Stimulated activated naive B cell treated with anti-CD40 and anti-IgM and Interleukin-4, amounts not matched to agents 10 μg/mL and 1 μg/mL and 100 μg/mL, for 72 hours (primary cell): ENCODE measurements at places on chromosomes 5 and 9.

- DNase-seq, result no peak
Measured at GRCh38 chr5:1523480-1523792, 324 bp downstream of the LPCAT1 start.

- no peak for DNase-seq
Measured at GRCh38 chr9:92934321-92934720, 13.0 kb upstream of the FGD3 start.

DNA sequence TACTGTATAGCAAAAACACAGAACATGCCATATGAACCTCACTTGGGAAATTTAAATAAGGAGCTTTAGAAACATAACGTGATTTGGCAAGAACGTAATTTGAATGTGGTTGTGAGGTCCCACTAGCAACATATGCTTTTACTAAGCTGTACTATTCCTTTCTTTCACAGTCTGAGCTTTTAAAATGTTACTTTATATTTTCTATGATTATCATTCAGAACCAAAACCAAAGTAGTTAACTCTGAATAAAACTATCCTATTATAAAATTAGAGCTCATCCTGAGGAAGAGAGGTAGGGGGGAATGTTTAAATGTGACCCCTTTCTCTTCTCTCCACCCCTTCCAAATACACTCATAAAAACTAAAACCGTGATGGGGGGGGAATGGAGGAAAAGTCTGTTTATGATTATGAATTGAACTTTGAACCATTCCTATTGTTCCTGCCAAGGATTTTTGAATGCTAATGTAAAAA lies 435.7 kb downstream of the NFIB start:
- DNase-seq, result no peak

DNA sequence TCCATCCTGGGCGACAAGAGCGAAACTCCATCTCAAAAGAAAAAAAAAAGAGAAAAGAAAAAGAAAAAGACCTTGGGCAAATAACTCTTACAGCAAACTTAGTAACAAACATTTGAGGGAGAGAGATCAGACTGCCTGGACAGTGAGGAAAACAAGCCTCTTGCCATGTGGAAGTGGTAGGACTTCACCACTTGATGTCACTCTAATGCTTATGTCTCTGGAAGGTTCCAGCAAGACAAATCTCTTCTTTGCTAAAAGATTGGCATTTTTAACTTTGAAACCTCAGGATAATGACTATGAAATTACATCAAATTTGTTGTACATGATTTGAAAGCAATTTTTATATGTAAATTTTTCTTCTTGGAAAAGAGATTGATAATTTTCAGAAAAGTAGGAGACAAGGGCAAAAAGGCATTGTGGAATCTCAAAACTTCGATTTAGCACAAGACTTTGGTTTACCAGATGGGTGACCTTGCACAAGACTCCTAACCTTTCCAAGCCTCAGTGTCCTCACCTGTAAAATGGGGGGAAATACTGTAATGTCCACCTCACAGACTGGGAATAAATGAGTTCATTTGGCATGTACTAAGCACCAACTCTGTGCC lies 5.4 kb downstream of the ACTL7B start:
- no peak for DNase-seq

GRCh38 chr9:124423591-124423990 lies 8.3 kb upstream of the PSMB7 start:
- no peak for DNase-seq

GRCh38 chr9:130073373-130073772 lies 19.7 kb downstream of the GPR107 start:
- DNase-seq, result no peak

DNA sequence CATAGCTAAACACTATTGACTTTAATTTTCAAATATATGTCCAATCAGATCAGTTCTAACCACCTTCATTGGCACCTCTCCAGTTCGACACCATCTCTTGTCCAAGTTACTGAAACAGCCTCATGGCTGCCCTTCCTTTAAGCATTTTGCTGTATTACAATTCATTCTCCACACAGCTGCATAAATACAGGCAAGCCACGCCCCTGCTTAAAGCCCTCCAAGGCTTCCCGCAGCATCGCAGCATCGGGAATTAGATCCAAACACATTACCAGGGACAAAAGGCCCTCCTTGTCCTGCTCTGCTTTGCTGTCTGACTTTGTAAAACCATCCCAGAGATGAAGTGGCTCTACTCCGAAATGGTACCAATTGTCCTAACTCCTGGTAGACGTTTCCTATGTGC lies 75.1 kb upstream of the RAI14 start:
- no peak for DNase-seq

- no peak for DNase-seq
Measured at GRCh38 chr5:52734557-52734956, 53.2 kb upstream of the ITGA1 start.

GRCh38 chr9:133163504-133164172 lies at the start of gene GBGT1:
Gene GBGT1, minus strand, starts transcription at chr9:133163914. Its CDS starts 1,502 bp downstream, at chr9:133162412.
- peak; percentile 52 for DNase-seq

DNA sequence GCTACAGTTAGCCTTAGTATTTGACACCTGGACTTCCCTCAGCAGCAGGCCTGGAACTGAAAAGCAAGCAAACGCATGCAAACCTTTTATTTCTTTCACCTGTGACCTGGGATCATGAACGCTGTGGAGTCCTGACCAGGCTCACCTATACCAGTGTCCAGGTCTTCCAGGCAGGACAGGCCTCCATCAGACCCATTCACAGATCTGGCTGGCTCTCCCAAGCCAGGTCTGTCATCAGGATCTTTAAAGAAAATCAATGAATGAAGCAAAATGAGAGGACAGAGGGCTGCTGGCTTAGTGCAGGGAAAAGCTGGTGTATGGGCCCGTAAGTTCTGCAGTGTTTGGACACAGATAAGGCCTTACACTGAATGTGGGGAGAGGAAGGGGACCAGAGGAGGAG lies 96.3 kb upstream of the CPEB4 start:
- DNase-seq, result no peak

GRCh38 chr5:55993013-55993412 lies 1.8 kb downstream of the IL6ST start:
- no peak for DNase-seq

GRCh38 chr5:176381979-176382378 lies 6.4 kb downstream of the NOP16 start:
- no peak for DNase-seq

DNA sequence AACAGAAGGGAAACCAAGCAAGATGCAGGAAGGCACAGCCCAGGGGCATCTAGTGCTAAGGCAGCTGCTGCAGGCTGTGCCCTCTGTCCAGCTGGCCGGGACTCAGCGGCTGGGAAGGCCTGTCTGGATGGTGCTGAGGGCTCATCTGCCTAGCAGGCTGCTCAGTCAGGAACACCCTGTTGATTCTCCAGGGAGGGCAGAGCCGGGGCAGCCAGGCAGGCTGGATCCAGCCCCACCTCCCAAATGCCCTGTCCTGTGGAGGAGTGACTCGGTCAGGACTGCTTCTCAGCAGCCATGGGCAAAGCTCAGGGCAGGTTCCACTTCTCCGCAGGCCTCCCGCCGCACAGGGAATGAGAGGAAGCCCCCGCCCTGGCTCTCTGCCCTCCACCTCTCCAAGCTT lies 7.8 kb upstream of the LCN9 start:
- DNase-seq, result no peak

DNA sequence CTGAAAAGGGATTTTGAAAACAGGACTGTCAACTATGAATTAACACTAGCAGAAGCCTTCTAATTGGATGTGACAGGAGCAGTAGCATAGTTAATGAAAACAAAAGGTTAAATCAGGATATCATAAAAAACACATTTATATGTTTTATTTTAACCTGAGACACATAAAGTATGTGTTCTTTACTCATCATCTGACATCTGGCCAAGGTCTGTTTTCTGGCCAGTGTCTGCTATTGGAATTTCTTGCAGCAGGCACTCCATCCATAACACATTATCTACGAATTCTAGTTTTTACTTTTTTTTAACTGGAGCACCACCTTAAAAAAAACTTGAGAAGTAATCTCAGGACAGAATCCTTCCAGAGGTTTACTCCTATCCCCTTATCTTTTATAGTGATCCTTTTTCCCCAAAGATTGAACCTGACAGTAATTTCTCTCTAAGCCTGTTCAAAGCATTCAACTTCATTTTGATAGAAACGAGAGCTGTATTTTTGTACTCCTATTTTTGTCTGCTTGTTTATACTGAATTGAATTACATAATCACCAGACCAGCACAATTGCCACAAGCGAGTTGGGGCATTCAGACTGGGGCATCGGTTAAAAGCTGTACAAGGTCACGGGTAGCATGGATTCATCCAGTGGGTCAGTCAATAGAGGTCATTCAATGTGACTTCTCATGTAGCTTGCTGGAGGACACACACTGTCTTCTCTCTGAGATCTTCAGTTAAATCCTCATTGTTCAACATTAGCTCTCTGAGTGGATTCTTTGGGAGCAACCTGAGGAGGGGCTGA lies 205.6 kb upstream of the CLINT1 start:
- DNase-seq, result no peak

GRCh38 chr5:121725450-121725849 lies 126.2 kb upstream of the FTMT start:
- DNase-seq, result no peak

DNA sequence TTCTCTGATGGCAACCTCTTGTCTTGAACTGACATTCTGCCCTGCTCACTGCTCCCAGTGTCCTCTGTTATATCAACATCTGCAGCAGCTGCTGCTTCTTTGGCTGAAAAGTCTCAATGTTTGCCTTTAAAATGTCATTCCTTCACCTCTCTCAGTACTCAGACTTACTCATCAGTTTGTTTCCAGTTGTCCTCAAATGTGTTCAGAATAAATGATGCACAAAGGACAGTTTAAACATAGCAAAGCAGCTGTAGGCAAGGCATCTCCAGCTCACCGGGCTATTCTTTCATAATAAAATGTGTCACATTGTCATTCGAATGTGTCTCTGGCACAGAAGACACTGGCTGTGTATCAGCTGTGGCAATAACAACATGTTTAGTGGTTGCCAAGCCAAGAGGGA lies 590.9 kb upstream of the ZNF608 start:
- DNase-seq, result no peak

DNA sequence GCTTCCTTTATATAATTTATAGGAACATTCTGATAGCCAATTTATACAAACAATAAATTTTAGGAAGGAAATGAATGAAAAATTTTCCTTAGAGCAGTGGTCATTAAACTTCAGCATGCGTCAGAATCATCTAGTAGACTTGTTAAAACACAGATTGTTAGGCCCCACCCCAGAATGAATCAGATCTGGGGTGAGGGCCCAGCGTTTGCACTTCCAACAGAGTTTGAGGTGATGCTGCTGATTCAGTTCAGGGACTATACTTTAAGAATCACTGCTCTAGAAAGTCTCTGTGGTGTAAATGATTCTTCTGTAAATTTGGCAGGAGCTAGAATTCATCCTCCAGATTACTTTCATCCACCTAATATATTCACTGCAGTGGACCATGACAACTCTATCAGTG lies 80.4 kb downstream of the SLC12A2 start:
- no peak for DNase-seq

- DNase-seq, result no peak
Measured at GRCh38 chr9:70677055-70677735, 262.7 kb upstream of the KLF9 start.

GRCh38 chr9:77848404-77848803 lies 183.2 kb downstream of the GNAQ start:
- no peak for DNase-seq

DNA sequence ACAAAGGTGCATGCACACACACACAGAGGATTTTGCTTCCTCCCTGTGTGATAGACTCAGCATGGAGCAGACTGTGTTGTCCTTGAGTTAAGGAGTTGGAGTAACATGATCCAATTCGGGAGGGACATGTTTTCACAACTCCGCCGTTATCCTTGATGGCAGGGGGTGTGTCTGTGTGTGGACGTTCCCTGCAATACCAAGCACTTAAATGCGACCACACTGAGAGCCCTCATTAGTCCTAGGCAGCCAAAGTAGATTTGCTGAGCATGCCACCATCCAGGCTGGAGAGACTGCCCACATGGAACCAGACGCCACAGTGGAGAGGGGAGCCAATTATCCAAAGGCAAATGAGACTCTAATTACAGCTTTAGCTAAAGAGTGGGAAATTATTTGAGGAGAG lies 140.1 kb downstream of the DOCK2 start:
- DNase-seq, result no peak

DNA sequence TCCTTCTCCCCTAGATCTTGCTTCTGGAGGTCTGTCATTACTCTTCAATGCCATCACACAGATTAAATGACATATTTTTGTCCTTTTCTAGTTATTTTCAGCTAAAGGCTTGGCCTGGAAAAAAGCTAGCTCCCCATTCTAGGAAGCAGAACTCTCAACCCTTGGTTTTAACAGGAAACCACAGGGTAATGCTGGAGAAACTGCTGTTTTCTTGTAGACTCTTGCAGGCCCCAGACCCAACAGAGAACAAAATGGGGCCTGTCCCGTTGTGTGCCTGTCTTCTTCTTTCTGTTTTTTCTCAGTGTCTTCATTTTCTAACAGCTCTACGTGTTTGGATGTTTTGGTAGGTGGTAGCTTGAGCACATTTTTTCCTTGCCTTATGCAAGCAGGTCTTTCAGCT lies 21.5 kb downstream of the DCANP1 start:
- no peak for DNase-seq

DNA sequence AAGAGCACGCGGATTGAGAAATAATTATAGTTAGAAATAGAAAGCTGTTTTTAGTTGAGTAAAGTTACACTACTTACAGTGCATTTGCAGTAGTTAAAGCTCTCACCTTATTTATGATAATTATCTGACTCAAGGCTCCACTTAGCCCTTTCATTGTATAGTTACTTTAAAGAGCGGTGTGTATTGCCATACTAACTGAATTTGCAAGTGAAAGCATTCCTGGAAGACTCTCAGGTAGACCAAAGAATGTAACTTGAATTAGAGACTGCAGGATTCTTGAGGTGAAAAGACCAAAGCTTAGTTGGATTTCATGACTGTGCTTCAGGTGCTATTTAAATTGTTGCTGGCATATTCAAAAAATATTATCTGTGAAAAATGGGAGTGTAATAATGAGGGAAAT lies 4.2 kb upstream of the RASA1 start:
- no peak for DNase-seq

GRCh38 chr5:54517174-54517511 lies 416 bp upstream of the SNX18 start:
- DNase-seq, result no peak

DNA sequence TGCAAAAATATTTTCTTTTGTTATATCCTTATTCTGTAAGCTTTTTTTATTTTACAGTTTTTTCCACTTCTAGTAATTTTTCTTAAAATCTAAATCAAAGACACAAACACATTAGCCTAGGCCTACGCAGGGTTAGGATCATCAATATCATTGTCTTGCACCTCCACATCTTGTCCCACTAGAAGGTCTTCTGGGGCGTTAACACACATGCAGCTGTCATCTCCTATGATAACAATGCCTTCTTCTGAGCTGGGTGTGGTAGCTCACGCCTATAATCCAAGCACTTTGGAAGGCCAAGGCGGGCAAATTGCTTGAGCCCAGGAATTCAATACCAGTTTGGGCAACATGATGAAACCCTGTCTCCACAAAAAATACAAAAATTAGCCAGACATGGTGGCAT lies 78.9 kb upstream of the LRRC70 start:
- DNase-seq, result no peak

DNA sequence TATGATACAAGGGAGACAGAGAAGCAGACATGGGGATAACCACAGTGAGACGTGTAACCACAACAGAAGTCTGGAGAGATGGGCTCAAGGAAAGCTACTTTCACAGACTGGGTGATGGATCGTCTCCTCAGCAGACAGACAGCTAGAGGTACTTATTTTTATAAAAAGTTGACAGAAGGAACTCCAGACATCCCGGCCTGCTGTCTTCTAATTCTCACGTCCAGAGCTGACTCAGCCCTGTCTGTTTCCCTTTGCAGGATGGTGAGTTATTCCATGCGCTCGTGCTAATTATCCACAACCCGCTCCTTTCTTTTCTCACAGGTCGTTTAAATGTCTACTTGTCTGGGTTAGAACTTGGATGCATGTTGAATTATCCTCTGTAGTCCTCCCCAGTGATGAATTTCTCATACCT lies 304.5 kb downstream of the CWC27 start:
- no peak for DNase-seq
